Hematopoietic multipotent progenitor cell (in vitro differentiated cells): ENCODE measurements at places on chromosomes 16 and 17. TPM values are rescaled to one million over a fixed set of nuclear protein-coding genes. Genes with fewer than 3 reads are reported as not detected.

The NPIPB2 gene
- total RNA-seq = 8.6 TPM

The AOC3 gene
- total RNA-seq = 0.27 TPM

- DNase-seq = no peak
Observed at GRCh38 chr17:73290399-73291259, 21.2 kb downstream of the CDC42EP4 start.

- no peak for DNase-seq
Observed at GRCh38 chr17:75970626-75971025, 8.3 kb downstream of the ACOX1 start.

The TBC1D3G gene
- total RNA-seq = not detected

DNA sequence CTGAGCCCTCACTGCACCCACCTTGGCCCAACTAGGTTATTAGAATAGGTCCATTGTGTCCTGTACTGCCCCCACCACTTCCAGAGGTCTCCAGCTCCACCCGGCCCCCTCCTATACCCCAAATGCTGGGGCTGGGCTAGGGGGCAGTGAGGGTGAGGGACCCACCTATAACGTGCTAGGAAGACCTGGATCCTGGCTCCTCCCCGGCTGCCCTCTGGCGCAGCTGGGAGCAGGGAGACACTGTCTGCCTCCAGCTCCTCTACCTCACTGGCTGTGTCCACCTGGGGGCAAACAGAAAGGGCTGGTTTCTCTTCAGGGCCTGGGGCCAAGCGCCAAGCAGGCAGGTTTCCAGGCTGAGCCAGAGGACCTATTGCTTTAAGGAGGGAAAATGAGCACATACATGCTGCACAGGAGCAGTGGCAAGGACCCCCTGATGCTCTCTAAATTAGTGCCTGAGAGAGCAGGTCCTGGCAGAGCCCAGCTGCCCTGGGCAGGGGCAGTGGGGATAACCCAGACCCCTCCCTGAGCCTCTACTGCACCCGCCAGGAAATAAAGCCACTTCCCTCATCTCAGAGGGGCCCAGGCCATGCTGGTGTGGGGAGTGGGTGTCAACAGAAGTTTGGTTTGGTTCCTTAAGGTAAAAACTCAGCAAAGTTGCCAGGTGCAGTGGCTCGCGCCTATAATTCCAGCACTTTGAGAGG is 12.2 kb downstream of the TSPOAP1 start:
- no peak for DNase-seq
